Fibroblast of lung (primary cell): ENCODE measurements at places on chromosomes 5 and 9. TPM values are rescaled to one million over a fixed set of nuclear protein-coding genes. Genes with fewer than 3 reads are reported as not detected.

- no peak for DNase-seq
These were observed 157.5 kb downstream of the EBF1 start for GRCh38 chr5:158942217-158942616.

DNA sequence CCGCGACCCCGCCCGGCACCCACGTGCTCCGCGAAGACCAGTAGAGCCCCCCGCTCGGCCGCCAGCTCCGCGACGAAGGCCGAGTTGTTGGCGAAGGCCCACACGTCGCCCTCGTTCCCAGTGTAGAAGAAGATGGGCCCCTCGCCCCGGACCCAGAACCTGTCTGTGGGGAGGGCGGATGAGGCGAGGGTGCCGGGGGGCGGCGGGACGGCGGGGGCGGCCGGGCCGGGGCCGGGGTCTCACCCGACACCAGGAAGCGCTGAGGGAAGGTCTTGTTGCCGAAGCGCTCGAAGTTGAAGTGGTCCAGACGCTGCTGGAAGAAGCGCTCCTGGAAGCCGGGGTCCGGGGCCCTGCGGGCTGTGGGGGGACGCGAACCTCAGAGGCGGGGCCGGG, 317 bp downstream of the DPP7 start:
- no peak for DNase-seq

SV2C gene
- not detected in 2 replicates for total RNA-seq

GRCh38 chr9:37908698-37909186, 4.8 kb upstream of the SLC25A51 start:
- DNase-seq = no peak

GRCh38 chr9:96844040-96844439, 10.3 kb downstream of the ZNF782 start:
- no peak for DNase-seq

DNA sequence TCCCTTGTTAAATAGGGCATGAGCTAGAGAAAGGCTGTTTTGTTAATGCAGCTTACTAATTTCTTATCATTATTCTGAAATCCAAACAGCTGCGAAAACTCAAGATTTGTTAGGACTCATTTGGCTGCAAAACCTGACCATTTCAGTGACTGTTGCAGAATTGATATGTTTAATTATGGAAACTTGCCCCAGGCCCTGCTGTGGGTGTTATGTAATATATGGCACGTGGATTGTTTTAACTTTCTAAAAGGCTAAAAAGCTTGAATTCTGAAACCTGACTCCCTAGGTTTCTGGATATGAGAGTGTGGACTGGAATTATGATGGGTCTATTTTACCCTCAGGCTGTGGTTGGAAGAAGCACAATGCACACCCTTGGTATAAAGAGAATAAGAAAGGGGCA, 4.4 kb downstream of the IL9 start:
- peak; percentile 58 for DNase-seq

- no peak for DNase-seq
These were observed 2.8 kb downstream of the CCDC152 start for GRCh38 chr5:42759456-42759855.
